ENCODE measurements at places on chromosomes 4 and X.

GRCh38 chr4:13547485-13548041, 3.3 kb upstream of the NKX3-2 start:
- no peak for DNase-seq

- DNase-seq, result no peak
Measured at GRCh38 chr4:16875487-16875886, 23.0 kb downstream of the LDB2 start.

DNA sequence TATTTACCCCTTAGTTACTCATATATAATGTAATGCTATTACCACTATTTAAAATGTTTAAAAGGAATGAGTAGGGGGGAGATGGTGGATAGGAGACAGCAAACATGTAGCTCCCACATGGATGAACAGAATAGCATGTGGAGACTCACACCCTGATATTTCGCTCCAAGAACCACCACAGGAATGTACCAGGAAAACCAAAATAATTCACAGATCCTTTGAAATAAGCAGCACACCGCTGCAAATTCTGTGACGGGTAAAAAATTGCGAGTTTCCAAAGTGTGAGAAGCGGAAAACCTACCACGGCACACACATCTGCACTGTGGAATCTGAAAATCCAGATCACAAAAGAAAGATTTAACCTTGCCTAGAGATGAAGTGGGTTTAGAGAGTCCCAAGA, 428.2 kb downstream of the TLL1 start:
- DNase-seq, result no peak

DNA sequence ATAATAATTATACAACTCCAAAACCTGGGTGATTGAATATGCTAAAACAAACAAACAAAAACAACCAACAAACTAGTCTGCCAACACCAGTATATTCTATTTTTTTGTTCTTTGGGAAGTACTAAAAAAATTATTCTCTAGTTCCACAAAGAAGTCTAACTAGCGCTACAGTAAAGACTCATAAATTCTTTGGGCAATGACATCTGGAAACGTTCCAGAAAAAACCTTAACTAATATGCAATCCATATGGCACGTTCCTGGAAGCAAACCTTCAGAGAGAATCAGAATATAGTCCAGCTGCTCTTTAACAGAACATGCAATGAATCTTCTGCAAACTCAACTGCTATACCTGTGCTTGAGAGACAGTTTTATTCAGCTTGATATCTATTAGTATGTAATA, 500.1 kb downstream of the TRAM1L1 start:
- no peak for DNase-seq

DNA sequence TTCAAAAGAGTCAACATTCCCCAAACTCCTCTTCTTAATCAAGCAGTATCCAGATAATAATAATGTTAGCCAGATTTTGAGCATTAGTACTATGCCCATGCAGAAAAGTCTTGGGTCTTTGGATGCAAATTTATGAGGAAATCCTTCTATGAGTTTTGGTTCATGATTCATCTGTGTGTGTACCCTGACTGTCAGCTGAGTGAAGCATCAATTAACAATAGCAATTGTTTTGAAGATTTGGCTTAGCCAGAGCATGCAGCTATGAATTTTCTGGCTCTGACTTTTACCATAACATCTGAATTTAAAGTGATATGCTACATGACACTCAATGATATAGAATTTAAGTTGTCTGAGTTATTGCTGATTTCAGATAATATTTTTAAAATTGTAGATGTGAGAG, 145.8 kb downstream of the KLHL4 start:
- DNase-seq, result no peak

DNA sequence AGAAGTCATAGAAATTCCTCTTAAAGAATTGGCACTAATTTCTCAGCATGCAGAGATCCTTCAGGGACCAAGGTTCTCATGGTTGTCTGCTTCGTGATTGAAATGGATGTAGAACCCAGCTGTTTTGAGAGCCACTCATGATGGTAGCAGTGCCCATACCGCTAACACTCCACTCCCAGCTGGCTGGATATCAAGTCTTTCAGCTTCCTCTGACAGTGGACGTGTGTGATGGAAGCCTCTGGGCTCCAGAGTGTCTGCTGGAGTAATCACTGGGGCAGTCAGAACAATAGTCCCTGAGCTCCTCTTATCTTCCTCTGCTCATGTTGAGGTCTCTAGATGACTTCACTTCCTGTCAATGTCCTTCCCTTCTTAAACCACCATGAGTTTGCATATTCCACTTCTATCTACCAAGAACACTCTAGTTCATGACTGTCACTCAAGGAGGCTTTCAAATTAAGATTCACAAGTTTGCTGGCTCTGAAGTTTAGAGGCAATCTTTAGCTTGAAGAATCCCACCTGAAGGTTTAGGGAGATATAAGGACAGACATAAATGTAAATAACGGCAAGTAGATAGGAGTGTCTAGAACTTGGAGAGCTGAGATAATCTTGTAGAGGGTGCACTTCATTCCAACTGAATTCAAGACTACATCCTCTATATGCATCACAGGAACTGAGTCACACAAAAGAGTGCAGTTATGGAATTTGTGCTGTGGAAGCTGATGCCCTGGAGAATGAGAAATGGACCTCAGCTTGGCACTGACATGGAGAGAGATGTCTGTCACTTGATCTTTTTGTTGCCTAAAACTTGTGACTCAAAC, 64.5 kb upstream of the WDR1 start:
- no peak for DNase-seq

Measured in NK-92 treated with Interleukin-12 subunit alpha and Interleukin-12 subunit beta, amount 100 ng/mL, for 24 hours (cell line).